ENCODE measurements at places on chromosomes 4 and X.

DNA sequence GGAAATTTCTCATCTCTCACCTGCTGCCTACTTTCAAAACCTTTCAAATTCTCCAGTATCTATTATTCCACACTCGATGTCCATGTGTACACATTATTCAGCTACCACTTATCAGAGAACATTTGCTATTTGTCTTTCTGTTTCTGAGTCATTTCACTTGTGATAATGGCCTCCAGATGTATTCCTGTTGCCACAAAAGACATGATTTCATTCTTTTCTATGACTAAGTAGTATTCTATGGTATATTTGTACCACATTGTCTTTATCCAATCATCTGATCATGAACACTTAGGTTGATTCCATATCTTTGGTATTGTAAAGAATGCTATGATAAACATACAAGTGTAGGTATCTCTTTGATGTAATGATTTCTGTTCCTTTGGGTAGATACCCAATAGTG lies 310.1 kb upstream of the SPOCK3 start:
- no peak for DNase-seq

GRCh38 chr4:130077275-130077674 lies 981.3 kb downstream of the C4orf33 start:
- no peak for DNase-seq

- DNase-seq, result no peak
Observed at GRCh38 chr4:177737387-177737940, 295.2 kb upstream of the AGA start.

DNA sequence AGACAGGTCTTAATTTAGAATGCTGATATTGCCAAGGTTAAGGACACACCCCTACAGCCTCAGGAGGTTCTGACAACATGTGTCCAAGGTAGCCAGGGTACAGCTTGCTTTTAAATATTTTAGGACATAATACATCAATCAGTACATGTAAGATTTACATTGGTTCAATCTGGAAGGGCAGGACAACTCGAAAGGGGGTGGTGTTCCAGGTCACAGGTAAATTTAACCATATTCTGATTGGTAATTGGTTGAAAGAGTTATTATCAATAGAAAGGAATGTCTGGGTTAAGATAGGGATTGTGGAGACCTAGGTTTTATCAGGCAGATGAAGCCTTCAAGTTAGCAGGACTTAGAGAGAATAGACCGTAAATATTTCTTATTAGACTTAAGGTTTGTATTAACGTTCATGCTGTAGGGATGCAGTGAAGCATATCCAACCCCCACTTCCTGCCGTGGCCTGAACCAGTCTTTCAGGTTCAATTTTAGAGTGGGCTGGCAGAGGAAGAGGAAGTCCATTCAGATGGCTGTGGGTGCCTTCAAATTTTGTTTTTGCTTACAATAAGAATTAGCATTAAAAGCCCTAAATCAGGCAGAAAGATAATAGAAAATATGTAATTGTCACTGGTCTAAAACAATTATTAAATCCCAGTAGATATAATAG lies 136.5 kb upstream of the GALNTL6 start:
- no peak for DNase-seq

GRCh38 chrX:23662187-23662586 lies 5.1 kb upstream of the PRDX4 start:
- DNase-seq, result no peak

GRCh38 chrX:46169808-46170207 lies 375.4 kb downstream of the ZNF674 start:
- no peak for DNase-seq

GRCh38 chr4:128601991-128602695 lies 207.4 kb upstream of the JADE1 start:
- no peak for DNase-seq

- DNase-seq, result no peak
Observed at GRCh38 chr4:163967263-163967662, 472.8 kb downstream of the TMA16 start.

DNA sequence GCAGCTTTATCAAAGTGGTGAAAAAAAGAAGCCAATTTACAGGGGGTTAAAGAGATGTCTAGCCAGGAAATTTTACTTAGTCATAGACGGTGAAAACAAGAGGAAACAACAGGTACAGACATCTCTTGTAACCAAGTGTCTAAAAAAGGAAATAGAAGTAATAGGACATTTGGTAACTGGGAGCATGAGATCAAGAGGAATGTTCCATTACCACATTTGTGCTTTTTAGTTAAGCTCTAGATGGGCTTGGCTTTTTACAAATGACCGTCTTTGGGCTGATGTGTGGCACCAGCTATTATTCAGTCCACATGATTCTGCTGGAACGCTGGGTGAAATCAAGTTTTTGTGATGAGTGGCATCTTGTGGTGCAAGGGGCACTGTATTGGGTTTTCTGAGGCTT lies 179.5 kb downstream of the SMIM20 start:
- no peak for DNase-seq

DNA sequence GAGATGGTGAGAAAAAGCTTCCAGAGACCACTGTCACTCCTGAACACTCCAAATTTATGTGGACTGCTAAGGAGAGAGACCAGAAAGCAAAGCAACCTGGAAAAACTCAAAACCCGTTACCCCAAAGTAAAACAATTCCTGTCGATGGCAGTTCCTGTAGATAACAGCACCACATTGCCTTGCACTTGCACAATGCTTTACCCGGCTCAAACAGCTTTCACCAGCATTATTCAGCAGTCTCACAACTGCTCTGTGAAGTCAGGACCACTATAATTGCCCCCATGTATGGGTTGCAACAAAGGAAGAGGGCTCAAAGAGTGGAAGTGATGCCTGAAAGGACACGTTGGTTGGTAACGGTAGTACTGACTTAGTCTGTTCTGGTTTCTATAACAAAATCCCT lies 234.8 kb downstream of the BCOR start:
- no peak for DNase-seq

DNA sequence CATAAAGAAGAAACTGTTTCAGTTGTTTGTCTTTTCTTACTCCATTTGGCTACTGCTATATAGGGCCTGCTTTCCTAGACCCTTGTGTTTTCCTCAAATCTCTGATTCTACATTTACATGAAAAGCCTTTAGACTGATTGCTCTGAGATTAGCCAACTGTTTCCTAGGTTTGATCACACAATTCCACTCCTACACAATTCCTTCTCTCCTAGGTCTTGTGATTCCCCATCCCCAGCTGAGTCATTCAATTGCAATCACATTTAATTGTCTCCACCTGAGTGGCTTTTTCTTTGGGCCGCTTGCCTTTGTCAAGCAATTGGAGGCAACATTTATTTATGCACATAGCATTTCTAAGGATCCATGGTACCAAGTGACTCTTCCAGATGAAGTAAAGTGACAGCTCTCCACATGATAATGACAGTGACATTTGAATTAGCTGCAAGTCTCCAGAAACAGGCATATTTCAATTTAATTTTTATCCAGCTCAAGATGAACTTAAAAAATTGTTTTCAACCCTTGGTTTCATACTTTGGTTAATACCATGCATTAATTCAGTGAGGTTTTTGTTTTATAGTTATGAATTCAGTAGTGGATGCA lies 35.8 kb downstream of the ATXN3L start:
- DNase-seq, result no peak

- no peak for DNase-seq
Observed at GRCh38 chrX:136346506-136346905, 45.7 kb downstream of the ADGRG4 start.

DNA sequence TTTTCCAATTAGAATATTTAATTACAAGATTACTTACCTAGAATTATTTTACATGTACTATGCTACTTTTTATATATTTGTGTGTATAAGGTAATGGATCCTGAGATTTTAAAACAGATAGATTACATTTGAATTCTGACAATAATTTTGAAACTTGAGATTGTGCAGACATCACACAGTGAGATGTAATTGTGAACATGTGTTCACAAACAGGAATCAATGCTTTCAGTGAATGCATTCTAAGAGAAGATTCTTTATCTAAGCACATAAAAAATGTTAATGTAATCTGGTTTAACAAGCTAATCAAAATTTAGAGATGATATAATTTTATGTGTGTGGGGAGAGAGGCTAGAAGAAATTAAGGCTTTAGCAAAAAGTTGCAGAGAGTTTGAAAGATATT lies 1925.5 kb downstream of the ARAP2 start:
- DNase-seq, result no peak
